ENCODE measurements at places on chromosomes 3 and 15.

DNA sequence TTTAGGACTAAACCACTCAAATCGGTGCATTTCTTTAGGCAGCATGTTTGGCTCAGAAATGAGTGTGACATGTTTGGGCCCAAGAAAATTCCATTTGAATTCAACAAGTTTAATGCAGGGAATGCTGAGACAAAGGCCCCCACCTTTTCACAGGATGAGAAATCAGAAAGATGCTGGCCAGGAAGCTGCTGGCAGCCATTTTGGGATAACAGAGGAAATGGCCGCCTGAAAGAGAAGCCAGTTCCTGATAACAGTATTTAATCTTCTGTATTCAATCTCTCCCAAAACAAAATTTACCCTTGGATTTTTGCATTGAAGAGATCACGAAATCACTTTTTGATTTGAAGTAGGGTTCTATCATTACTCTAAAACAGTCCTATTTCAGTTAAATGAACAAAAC is 350.9 kb downstream of the SLC9A9 start:
- no peak for DNase-seq

GRCh38 chr3:129505341-129505740 is 23.1 kb upstream of the RHO start:
- no peak for DNase-seq

DNA sequence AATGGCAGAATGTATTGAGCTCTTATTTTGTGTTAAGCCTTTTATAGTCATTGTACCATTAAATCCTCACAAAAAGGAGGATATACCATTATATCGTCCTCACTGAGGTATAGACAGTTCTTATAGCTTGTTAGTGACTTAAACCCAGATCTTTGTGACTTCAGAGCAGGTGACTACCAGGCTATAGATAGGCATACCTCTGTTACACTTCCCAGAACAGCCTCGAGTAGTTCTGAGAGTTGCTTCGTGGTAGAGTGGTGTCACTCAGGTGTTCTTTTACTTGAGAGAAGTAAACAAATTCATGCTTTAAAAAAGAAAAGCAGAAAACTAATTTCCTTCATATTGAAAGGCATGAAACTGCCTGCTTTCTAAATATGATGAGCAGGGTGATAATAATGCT is 59.9 kb downstream of the SEC22A start:
- no peak for DNase-seq

- no peak for DNase-seq
These were observed 12.8 kb downstream of the ATP2B2 start for GRCh38 chr3:10492364-10493201.

- no peak for DNase-seq
These were observed 71.2 kb downstream of the GOLIM4 start for GRCh38 chr3:168024537-168024941.

DNA sequence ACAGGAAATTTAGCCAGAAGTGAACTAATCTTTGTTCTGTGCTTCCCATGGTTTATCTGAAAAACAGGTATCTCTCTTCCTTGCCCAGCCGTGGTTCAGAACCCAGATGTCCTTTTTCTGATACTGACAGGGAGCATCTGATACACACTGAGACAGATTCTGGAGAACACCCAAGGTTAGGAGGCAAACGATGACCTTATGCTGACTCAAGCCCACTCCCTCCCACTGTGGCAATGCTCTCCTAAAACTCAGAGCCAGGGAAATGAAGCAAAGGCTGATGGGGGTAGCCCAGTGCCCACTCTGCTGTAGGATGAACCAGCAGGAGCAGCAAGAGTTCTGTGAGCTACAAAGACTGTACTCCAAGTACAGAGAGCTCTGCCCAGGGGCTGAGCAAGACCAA is 225.1 kb downstream of the NTRK3 start:
- no peak for DNase-seq

GRCh38 chr15:64455961-64456371 is 4.4 kb upstream of the ZNF609 start:
- DNase-seq: no peak

- DNase-seq: no peak
These were observed 83.6 kb upstream of the GSK3B start for GRCh38 chr3:120177707-120178306.

DNA sequence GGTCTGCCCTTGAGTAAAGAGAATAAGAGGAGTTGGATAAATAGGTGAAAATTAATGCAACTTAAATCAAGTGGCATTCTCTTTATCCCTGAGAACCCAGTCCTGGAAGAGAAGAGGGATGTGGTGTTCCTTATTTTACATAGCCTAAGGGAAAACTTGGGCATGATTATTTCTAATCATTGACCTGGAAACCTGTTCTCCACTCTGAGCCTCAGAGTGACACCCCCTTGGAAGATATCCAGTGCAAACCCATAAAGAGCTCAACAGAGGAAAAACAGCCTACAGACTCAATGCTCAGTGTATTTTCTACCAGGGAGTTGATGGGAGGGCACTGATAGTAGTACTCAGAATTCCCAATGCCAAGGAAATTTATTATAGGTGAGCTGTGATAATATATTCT is 22.0 kb downstream of the SLC15A2 start:
- peak; percentile 7 for DNase-seq

DNA sequence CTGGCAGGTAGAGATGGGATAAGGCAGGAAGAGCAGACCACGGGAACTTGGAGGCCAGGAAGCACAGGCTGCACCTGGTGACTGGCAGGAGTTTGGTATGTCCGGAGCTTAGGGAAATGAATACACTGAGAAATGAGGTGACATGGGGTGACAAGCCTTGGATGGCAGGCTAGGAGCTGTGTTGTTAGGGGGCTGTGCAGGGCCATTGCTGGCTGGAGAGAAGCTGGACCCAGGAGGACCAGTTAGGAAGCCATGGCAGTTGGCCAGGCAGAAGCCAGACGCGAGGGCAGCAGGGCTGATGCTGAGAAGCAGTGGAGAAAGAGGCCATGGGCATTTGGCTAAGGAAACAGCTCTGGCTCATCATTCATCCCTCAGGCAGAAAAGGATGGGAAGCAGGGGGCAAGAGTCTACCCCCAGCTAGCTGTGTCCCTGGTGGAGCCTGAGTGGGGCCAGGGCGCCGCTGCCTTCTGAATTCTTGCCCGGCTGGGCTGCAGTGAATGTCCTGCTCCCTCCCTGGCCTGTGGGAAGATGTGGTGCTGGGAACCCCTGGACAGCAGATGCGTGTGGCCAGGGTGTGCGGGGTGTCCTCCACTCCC is 255.8 kb downstream of the FAM43A start:
- DNase-seq: no peak

DNA sequence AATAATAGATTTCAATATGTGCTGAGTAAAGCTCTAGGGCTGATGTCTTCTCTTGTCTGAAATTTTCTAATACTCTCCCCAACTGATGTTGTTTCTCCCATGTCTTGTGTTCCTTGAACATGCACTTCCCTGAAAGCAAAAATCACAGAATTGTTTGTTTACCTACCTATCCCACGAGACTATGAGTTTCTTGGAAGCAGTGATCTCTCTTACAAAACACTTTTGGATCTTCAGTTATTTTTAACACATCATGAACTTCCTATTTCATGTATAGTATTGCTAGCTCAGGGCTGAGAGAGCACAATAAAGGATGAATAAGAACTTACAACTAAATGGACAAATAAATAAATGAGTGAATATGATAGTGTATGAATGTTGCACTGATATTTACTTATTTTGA is 365.0 kb downstream of the ROBO2 start:
- no peak for DNase-seq

GRCh38 chr3:42509111-42509510 is 6.7 kb downstream of the VIPR1 start:
- no peak for DNase-seq

DNA sequence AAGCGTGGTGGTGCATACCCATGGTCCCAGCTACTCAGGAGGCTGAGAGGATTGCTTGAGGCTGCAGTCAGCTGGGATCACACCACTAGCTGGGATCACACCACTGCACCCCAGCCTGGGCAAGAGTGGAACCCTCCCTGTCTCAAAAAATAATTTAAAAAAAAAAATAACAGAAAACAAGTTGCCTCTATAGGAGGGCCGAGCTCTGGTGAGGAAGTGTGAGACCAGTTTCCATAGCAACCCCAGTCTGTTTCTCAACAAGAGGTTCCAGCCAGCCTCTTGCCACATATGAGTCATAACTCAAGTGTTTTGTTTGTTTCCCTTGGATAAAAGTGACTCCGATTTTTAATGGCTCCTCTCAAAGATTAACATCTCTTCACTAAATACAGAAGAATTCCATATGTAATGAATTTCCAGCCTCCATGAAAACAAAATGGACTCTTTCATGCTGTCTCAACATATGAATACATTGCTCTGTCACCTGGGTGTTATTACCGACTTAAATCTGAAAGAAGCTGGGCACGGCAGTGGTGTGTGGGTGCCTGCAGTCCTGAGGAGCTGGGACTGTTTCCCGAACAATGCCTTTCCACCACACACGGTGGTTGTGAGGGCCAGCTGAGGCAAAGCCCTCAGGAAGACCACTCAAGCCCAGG is 19.7 kb downstream of the TMEM43 start:
- DNase-seq: peak; percentile 92

- no peak for DNase-seq
These were observed 34.2 kb downstream of the MAGEF1 start for GRCh38 chr3:184677344-184678316.

GRCh38 chr15:98398056-98398455 is 250.3 kb upstream of the IGF1R start:
- DNase-seq: no peak

- DNase-seq: peak; percentile 49
These were observed 17.2 kb downstream of the TNFAIP8L3 start for GRCh38 chr15:51077221-51078153.

DNA sequence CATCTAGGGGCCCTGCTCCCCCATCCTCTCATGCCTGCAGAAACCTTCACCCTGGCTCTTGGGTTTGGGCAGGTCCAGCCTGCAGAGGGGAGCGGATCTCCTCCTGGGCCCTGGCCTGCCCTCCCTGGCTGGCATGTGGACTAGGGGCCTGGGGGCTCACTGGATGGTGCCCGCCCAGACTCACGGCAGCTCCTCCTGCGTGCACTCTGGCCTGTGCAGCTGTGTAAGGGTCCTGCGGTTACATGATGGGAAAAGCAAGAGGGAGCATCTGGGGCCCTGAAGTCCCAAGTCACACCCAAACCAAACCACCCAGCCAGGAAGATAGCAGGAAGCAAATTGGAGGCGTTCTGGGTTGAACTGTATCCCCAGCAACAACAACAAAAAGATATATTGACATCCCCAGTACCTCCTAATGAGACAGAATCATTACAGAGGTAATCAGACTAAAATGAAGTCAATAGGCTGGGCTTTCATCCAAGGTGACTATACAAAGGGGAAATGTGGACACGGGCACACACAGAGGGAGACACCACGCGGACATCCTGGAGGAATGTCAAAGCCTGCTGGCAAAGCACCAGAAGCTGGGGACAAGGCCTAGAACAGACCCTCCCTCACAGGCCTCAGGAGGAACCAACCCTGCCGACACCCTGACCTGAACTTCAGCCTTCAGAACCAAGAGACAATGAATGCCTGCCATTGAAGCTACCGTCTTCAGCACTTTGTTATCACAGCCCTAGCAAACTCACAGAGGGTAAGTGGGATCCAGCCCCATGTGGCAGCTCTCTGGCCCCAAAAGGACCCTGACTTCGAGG is 10.4 kb upstream of the CLK3 start:
- DNase-seq: no peak

GRCh38 chr3:185090811-185091210 is 62.0 kb downstream of the C3orf70 start:
- no peak for DNase-seq

DNA sequence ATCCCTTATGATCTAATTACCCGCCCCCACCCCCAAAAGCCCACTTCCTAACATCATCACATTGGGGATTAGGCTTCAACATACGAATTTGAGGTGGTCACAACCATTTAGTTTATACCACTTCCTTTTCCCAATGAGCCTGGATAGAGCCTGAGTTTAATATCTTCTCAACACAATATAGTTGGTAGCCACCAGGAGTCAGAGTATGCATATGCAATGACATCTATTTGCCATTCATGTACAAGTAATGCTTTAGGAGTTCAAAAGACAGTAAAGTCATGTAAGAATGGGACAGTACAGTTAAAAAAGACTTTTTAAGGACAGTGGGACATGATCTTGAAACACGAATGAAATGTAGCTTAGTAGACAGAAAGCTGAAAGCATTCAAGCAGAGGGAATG is 172.4 kb downstream of the DCLK3 start:
- no peak for DNase-seq

GRCh38 chr3:165854696-165855095 is 17.5 kb upstream of the BCHE start:
- DNase-seq: peak; percentile 12

GRCh38 chr3:42732196-42732828 is 29.7 kb upstream of the HHATL start:
- no peak for DNase-seq

DNA sequence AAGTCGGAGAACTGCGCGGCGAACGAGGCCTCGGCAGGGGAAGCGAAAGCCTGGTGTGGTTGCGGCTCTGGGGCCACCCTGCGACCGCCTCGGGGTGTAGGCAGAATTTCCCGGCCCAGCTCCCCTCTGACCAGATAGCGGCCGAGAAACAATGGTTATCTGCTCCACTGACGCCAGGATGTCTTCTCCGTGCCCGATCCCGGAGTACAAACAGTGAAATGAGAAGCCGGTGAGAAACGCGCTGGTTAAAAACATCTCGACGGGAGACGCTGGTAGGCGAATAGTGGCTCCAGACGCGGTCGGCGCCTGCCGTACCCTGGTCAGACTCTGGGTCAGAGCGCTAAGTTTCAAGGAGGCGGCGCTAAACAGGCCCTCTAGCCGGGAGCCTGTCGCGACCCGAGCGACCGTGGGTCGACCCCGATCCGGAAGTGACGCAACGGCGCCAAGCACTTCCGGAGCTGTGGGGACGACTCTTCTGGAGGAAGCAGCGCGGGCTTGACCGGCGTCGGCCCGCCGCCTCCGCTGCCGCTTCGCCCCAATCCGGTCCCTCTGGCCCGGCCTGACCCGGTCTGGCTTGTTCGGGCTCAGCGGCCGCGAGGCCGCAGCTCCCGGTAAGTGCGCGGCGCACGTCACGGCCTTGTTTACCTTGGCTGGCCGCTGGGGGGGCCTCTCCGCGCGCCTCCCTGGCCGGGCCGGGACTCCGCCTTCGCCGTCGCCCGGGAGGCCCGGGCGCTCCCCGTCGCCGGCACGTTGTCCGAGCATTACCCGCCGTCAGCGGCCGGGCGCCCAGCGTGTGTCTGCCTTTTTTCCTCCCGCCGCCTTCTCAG is at the start of gene ARIH2:
ARIH2 (plus strand) TSS at position 455 of the 827 bp plus-strand sequence. CDS start 8,717 bp downstream, outside the sequence.
- DNase-seq: peak; percentile 98

- DNase-seq: no peak
These were observed 782.0 kb downstream of the EPHA3 start for GRCh38 chr3:89889386-89889785.

All from small intestine (tissue), 16 donors.